AG20443 (cell line): ENCODE measurements at places on chromosomes 1 and 21.
A peak's percentile ranks its signal among the peaks of the same experiment; 100 is the strongest.

GRCh38 chr1:198440842-198441241 lies 99.6 kb downstream of the ATP6V1G3 start:
- DNase-seq: no peak

- DNase-seq: no peak
Observed at GRCh38 chr1:72241397-72241796, 40.9 kb downstream of the NEGR1 start.

GRCh38 chr1:114457675-114458236 lies 53.2 kb downstream of the TRIM33 start:
- DNase-seq: no peak

DNA sequence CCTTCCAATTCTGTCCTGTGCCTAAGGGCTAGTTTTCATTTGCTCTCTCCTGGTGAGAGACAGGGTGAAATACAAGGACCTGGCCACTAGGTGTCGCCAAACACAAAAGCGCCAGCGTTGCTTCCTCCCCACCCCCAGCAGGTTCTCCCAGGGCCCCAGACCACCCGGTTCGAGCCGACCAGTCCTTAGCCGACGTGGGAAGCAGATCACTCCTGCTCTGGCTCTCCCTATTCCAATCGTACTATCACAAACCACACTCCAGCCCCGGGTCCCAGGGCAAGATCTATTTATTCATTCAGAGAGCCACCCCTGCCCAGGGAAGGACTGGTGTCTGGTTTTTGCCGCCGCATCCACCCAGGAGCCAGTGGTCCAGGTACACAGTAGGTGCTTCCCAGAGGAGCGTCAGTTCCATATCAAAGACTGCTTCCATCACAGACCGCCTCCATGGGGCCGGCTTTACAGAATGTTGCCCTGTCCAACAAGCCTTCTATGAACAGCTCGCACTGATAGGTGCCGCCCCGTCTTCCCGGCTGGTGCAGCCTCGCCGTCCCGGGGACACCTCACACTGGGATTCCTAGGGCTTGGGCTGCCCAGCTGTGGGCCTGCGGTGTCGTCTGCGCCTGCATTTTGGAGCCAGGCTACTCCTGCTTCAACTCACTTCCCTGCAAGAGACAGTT lies 35.0 kb downstream of the CTNNBIP1 start:
- DNase-seq: peak; percentile 94

DNA sequence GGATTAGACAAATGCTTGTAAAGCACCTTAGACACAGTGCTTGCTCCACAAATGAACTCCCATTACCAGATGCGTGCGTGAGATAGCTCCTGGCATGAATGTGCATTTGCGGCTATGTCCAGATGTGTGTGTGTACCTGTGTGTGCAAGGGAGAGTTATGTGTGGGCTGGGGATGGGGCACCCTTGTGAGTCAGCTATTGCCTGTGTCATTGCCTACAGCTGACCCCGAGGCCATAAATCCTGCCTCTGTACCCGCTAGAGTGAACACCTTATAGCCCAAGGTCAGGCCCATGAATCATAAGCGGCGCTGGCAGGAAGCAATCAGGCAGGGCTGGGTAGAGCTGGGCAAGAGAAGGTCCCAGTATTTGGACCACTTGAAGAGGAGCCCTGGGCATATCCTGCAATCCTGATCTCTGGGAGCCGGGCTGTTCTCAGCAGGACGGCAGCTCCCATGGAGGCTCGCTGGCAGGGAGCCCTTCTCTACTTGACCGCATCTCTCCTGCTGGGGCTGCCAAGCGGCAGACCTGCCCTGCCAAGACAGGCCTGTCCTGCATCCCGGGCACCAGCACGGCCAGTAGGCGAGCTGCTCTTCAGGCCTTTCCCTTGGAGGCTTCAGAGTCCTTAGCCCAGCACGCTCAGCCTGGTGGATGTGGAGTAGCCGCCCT lies 86.4 kb downstream of the TMEM53 start:
- no peak for DNase-seq

DNA sequence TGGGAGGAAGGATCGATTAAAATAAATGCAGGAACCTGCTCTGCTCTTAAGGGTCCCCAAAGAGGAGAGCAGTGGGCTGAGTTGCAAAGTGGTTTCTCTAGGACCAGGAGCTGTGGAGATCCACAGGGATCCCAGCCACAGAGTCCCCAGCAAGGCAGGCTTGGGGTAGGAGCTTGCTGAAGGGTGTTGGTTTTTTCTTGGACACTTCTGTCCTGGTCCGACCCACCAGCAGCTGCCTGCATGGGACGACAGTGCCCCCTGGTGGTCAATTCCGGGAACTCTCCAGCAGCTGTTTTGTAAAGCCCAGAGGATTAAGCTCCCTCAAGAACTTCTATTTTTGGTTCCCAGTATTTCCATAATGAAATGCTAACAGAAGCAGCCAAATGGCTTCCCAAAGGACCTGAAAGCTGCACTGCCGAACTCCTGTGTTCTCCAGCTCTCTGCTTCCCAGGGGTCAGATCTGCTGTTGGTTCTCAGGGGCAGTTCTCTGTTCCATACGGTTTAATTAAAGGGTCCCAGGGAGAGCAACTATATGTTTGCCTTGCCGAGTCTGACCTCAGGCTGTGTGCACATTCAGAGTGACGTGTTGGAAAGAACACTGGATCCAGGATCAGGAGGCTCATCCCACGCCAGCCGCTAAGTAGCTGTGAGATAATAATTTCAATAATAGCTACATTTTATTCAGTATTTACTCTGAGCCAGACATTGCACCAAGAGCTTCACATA lies 23.2 kb downstream of the NENF start:
- peak; percentile 89 for DNase-seq
